ENCODE measurements at places on chromosomes 7 and 10.

GRCh38 chr10:5618829-5619228, 47.6 kb downstream of the ASB13 start:
- no peak for DNase-seq

- DNase-seq = no peak
Measured at GRCh38 chr7:80373429-80374032, 138.3 kb downstream of the GNAT3 start.

DNA sequence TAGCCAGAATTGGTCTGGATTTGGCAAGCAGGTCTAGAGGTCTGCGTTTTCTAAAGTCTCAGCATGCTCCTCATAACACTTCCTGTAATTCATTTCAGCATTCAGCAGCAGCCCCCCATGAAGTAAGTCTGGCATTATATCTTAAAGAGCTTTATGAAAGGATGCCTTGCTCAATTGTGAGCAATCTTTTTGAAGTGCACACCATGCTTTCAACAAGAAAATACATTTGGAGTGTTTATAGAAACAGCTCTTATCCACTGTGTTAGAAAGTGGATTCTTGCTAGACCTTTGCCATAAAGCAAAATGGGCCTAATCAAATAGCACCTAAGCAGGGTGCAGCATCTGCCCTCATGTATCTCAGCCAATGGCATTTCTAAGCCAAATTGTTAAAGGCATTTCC, 378.0 kb upstream of the AKR1E2 start:
- no peak for DNase-seq

GRCh38 chr7:4307316-4308204, 374.5 kb upstream of the FOXK1 start:
- no peak for DNase-seq

GRCh38 chr7:149866139-149866778, 7.5 kb upstream of the ATP6V0E2 start:
- no peak for DNase-seq

GRCh38 chr10:69492091-69492745, 41.0 kb downstream of the TSPAN15 start:
- no peak for DNase-seq

DNA sequence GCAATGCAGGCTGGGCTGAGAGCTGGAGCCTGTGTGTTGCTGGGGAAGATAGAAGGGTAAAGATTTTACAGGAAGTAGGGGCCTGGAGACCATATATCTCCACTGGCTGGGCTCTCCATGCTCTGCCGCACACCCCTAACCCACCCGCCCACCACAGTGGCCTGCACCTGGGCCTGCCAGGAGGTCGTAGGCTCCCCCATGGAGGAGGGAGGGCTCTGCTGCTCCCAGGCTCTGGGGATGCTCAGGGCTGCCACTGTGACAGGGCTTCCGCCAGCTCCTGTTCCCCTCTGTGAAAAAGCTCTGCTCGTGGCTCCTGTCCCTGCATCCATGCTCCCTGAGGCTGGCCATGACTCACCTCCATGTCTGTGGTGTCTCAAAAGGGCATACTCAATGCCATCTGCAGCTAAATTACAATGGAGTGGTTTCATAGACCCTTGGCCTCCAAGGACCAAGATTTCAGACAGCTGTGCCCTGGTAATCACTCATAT, 106.0 kb downstream of the CXCL12 start:
- no peak for DNase-seq

- no peak for DNase-seq
Measured at GRCh38 chr10:79327090-79327457, 20.2 kb upstream of the PPIF start.

- DNase-seq = no peak
Measured at GRCh38 chr7:80807166-80807900, 111.5 kb downstream of the SEMA3C start.

DNA sequence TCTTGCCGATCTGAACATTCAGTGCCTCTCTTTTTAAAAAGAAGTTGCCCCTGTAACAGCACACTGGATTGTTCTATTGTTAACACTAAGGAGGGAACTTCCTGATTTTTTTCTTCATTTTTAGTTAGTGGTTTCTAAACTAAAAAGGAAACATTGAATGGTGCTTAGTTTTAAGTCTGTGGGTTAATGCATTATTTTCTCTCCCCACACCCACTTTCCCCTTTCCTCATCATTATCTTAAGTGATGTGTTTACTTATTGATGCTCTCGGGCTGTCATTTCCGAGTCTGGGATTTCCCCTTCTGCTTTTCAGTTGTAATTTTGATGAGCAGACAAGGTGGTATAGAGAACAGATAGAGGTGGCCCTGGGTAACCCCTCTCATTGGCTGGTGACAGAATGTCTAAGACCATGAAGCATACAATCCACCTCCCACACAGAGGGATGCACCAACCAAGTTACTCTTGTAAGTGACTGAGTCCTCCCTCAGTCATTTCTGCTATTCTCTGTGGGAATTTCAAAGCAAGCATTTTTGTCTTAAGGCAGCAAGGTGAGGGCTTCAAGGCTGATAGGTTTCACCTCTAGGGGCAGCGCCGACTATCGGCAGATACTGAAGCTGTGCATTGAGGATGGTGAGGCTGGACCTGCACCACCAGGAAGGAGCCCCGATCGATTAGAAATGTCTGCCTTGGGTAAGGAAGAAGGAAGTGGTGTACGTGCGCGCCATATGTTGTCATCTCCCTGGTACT, 49.5 kb downstream of the CHN2 start:
- no peak for DNase-seq

DNA sequence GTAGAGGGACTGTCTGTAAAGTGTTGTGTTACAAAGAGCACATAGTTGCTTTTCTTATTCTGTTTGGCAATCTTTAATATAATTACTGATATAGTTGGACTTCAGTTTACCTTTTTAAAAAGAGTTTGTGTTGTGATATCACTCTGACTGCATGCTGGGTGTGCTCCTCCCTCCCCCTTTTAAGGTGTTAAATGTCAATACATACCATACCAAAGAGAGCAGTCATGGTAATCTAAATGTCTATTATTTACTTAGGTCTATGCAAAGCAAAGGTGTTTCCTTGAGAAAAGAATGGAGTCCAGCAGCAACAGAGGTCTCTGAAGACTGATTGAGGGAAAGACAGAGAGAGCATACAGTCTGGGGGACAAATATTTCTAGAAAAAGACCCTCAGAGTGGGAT, 275.1 kb upstream of the NRP1 start:
- DNase-seq = no peak

DNA sequence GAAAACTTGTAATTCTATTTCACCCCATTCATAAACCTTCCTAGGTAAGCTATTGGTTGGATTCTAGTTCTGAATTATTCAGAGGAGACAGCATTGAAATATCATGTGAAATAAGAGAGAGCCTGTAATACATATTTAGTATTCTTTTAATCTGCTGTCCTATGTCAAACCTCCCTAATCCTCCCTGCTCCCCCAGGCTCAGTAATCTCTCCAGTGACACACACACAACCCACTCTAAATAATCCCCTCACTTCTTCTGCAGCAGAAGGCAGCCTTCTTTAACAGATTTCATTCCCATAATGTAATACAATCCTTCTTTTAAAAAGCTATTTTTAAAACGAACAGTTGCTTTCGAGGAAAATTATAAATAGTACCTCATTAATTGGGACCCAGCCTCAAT, 639.7 kb upstream of the AUTS2 start:
- no peak for DNase-seq

DNA sequence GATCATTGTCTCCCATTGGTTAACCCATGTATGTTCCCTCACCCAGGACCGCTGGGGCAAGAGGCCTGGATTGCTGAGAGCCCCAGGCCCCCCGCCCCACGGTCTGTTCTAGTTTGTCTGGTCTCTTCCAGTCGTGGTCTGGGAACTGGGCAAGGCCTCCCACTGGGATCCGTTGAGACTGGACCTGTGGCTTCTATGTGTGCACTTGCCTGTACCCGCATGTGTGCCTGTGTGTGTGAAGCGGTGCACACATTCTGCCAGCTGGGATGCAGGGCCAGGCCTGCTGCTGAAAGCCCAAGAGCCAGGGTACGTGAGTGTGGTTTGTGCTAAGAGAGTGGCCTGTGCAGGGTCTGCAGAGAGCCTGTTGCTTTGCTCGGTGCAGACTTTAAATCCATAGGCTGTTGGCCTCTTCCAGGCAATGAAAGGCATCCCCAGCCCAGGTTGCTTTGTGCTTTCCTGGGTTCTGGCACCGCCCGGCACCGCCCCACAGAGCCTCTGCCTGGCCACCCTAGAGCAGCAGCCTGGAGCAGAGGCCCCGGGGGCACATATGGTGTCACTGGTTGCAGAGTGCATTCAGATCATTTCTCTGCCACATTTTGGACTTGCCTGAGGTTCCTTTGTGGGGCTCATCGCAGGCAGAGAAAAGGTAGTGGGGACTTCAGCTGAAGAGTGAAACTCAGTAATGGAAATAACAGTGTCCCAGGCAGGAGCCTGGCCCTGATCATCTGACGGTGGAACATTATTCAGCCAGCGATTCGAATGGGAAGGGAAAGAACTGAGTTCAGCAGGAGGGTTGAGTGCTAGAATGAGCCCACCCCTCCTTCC, 215.5 kb downstream of the GLRX3 start:
- DNase-seq = no peak

DNA sequence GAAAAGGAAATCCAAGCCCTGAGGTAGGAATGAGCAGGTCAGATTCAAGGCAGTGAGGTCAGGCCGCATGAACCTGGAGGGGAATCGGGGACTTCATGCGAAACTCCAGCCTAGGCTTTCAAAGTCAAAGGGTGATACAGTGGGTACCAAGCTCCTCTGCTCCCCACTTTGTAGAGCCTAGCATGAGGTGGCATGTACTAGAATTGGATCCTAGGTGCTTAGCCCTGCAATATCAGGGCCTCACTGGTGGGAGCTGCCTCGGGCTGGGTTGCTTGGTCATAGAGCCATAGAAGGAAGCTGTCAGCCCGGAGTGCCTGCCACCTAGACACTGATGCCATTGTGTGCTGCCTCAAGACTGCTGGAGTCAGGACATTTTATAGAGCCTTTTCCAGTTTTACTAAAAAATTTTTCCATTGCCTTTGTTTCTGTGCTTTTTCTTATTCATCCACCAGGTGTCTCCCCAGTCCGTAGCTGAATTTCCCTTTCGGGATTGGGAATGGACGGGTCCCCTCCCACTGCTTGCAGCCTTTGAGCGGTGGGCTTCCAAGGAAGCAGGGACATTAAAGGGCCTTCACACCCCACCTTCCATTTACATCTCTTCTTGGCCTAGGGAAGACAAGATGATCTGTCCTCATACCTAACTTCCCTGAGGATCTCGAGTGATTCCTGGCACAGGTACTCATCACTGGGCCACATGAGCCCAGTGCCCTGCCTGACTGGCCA, 5.5 kb upstream of the LZTS2 start:
- DNase-seq = peak; percentile 61

DNA sequence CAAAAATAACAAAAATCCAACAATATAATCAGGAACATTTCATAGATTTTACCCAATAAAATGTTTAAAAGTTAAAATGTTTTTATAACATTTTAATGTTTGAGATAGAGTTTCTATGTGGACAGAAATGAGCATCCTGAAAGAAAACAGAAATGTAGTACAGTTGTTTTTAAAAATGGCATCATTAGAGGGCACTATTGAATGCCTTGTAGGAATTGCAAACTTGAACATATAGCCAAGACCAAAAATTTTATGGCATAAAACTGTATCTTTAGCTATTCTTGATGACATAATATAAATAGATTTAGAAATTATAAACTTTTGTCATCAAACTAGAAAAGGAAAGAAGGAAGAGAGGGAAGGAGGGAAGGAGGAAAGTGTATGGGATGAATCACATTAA, 1372.7 kb downstream of the GATA3 start:
- no peak for DNase-seq

DNA sequence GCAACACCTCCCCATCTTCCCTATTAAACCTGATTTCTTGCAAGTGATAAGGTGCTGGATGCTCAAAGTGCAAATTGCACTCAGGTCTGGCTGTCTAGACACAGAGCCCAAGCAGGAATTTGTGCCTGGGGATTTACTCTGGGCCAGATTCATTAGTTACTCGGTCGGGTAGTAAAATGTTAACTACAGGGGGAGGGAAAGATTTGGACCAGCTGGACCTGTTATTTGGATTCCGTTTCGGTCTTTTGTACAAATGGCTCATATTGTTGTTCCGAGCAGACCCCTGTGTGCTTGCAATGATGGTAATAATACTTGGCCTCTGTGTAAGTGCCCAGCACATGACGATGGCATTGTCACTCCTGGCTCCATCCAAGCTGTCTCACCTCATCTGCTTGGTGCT, 609.6 kb downstream of the KCNMA1 start:
- no peak for DNase-seq

GRCh38 chr7:35802102-35802466, 1.2 kb downstream of the SEPTIN7 start:
- no peak for DNase-seq

- no peak for DNase-seq
Measured at GRCh38 chr10:129641982-129642381, 174.9 kb downstream of the MGMT start.

DNA sequence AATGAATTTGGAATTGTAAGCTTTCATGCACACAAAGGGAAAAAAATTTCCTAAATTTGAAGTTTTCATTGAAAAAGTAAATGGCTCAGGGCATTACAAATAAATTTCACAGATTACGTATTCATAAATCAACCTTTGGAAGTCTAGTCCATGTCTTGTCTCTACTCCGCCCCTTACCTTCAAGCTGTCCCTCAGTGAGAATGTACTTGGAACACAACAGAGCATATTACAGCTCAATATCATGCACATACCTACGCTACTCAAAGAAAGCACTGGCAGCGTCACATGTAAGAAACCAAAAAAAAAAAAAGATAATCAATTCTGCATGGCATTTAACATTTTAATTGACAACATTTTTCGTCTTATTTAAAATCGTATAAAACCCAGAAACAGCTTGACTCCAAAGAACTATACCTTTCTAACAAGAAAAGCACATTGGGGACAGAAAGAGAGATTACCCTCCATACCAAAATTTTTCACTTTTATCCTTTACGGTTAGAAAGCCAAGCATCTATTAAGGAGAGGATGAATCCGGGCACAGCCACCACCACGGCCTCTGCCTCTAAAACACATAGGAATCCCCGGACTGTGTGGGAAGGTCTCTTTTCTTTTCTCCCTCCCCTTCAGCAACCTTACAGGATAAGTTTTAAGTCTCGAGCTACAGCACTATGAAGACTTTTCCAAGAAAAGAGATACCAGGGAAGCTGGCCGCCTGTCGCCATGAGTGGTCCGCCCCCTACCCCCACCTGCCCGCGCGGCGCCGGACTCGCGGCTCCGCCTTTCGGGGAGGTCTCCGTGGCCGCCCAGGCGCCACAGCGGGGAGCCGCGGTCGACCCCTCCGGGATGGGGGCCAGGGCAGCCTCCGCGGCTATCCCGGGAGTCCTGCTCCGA, 1.1 kb downstream of the JMJD1C start:
- DNase-seq = peak; percentile 35
